Stimulated activated CD4-positive, alpha-beta T cell treated with anti-CD3 and anti-CD28 coated beads, Interleukin-1b, Interleukin-23, amount 100 ng/mL, for 1 hour (primary cell): ENCODE measurements at places on chromosomes 11 and 22.
A peak's percentile ranks its signal among the peaks of the same experiment; 100 is the strongest.

DNA sequence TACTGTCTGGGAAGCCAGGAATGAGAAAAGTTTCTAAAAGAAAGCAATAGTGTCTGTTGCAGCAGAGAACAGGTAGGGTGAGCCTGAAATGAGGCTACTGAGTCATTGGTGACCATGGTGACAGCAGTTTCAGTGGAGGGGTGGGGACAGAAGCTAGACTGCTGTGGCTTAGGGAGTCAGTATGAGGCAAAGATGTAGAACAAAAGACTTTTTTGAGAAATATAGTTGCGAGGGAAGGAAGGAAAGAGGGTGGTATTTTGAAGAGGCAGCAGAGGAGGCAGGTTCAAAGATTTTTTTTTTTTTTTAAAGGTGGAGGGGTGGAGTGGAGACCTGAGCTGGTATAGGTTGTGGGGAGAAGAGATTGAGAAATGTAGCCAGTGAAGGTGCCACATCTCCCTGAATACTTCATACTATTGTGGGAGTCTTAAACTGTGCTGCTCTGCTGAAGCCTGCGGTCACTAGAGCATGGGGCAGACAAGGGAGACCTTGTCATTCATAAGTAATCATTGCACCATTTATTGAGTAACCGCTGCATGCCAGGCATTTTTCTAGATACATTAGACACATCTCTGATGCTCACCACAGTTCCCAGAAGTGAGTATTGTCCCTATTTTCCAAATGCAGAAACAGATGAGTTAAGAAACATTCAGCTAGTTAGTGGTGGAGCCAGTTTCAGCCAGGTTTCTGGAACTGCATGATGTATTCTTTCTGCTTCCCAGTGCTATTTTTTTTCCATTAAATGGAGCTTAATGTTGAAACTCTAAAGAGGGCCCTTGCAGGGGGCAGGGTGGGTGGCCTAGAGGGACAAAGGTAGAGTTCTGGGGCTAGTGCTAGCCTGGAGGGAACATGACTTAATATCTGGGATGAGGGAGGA is 49.9 kb downstream of the STIM1 start:
- DNase-seq = peak; percentile 27

DNA sequence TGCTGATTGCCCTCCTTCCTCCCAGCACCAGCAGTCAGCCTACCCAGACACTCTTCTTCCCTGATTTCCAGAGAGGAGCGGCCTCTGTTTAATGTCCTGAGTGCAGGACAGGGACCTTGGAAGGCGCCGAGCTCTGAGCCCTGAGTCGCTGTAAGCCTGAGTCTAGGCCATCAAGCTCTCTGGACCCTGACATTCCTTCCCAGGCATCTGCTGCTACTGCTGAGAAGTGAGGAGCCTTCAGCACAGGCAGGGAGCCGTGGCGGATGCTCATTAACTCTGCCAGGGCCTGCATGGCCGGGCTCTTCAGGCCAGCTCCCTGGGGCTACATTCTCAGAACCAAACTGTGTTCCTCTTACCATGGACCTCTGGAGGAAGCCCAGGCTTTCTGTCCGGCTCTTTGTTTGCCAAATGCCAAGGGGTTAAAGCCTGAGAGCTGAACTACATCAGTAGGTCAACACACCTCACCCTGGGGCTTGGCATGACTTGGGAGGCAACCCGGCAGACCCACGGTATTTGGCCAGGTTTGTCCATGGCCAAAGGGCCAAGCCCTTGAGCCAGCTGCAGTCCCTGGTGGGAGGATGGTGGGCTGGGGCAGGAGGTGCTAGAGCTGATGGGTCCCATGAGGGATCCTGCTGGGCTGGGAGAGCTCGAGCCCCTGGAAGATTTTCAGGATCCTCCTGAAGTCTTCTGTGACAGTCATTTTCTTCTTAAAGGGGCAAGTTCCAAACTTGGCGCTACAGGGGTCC is 721.4 kb downstream of the BRD1 start:
- DNase-seq = no peak

DNA sequence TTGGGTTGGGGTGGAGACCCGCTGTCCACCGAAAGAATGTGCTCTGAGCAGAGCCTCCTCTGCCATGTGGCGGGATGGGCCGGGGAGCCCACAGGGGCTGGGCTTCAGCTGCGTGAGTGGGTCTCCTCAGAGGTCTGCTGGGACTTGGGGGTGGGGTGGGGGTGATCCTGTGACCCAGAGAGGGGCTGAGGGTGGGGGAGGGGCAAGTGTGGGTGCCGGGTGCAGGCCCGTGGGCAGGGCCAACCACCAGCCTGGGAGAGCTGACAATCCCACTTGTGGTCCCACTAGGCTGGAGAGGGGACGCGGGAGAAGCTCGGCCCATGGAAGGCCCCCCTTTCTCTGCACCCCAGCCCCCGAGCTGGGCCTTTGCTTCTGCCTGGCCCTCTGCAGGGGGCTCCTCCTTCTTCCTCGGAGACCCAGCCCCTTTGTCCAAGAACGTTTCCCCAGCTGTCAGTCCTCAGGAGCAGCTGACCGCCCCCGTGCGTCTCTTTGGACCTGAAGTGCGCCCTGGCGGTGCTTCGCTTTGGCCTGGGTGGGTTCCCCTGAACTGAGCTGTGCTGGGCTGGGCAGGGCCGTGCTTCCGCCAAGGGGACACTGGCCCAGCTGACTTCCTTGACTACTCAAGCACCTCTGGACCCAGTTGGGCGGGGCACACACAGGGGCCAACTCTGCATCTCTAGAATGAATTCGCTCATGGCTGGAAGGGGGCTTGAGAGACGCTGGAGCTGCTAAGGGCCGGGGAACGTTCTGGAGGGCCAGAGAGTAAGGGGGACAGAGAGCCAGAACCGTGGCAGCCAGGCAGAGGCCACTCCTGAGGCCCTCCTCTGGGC is 30.2 kb downstream of the OSBPL5 start:
- no peak for DNase-seq

DNA sequence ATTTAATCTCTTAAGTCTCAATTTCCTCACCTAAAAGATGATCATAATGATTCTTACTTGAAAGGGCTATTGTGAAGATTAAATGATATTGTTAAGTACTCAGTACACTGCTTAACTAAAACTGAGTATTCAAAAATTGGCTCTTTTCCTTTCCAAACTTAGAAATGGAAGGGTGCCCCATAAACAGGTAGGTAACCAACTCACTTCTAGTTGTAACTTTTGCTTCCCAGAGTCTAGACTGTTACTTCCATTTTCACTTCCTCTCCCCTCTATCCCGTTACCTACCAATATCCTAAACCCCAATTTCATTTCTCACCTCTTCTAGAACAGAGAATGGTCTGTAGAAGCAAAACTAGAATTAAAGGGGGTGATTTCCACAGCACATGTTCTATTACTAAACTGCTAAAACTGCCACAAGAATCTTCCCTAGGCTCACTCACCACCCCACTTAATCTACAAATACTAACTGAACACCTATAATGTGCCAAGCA is 50.0 kb downstream of the RRAS2 start:
- DNase-seq = no peak

DNA sequence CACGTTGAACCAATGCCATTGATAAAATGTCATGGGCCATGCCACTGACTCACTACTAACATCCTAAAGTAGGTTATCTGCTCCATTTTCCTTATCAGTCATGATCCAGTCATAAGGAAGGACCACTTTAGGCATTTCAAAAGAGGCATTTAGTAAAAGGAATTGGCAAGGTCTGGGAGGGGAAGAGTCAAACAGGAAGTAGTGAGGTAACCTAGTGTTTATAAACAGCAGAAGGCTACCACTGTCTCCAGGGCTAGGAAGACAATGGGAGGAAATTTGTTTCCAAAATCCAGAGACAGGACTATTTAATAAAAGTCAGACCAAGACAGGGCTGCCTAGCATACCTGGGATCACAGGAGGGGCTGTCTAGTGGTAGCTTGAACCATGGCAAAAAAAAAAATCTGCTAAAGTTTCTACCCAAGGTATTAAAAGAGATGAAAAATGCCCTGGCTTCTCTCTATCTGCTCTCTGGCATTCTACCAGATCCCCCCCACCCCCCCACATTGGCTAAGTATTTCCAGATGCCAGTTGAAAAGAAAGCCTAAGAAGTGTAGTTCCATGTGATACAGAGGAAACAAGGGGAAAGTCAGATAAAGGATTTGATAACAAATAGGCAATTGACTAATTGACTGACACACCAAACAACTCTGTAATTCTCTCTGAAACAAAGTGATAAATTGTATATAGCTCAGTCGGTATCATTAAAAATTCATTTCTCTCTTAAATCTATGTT is 50.4 kb upstream of the C11orf87 start:
- no peak for DNase-seq

- no peak for DNase-seq
These were observed 10.0 kb downstream of the MAPK8IP2 start for GRCh38 chr22:50610581-50610980.

GRCh38 chr22:50676661-50677492 is 4.3 kb downstream of the SHANK3 start:
- DNase-seq = no peak

DNA sequence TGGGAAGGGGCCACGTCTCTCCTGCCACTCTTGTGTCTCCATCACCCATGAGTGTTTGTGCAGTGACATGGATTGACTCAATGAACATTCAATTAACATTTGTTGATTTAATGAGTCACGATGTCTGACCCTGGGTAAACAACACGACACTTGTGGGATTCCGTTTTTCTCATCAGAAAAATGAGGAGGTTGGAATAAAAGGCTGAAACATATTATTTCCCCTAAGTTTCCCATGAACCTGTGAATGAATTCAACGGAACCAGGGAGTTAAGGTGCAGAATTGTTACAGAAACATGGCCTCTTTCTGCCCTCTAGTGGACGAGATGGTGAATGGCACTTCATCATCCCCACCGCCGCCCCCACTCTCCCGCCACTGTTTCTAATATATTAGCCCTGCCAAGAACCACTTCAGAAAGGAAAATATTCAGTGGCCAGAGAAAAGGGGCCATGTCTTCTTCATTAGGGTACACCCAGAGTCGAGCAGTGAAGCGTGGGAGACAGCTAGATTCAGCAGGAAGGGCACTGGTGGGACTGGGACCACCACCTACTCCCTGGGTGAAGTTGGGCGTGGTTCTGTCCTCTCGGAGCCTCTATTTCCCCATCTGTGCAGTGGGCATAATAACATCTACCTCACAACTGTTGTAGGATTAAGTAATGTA is 46.3 kb upstream of the SYT13 start:
- peak; percentile 23 for DNase-seq

DNA sequence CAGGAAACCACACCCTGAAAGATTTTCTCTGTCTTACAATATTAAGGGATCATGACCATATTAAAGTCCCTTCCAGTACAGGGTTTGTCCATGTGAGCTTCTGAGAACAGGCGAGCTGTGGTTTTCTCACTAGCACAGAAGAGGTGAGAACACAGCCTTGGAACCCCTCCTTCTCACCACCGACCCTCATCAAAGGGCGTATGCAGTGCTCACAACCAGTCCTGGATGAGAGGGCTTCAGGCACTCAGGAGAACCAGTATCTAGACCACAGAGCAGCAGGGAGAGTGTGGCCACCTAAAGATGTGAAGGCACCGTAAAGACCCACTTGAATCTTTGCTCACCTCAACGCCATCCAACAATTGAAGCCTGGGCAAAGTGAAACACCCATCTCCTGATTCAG is 397.0 kb downstream of the ETS1 start:
- no peak for DNase-seq

DNA sequence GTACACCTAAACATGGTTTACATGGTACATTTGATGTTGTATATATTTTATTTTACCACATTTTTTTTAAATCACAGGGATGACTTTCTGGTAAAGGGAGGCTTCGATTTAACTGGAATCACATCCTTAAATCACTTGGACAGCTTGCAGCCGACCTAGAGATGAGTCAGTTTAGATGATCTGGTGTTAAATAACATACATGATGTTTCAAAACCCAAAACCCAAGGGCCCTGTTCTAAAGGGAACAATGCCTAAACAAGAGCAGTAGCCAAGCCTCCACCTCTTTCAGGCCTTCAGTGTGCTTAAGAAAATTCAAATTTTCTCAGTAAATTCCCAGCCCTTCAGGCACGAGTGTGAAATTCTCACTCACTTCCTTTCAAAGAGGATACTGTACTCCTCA is 108.8 kb downstream of the WT1 start:
- no peak for DNase-seq

GRCh38 chr11:76263657-76264056 is 57.4 kb upstream of the WNT11 start:
- no peak for DNase-seq

DNA sequence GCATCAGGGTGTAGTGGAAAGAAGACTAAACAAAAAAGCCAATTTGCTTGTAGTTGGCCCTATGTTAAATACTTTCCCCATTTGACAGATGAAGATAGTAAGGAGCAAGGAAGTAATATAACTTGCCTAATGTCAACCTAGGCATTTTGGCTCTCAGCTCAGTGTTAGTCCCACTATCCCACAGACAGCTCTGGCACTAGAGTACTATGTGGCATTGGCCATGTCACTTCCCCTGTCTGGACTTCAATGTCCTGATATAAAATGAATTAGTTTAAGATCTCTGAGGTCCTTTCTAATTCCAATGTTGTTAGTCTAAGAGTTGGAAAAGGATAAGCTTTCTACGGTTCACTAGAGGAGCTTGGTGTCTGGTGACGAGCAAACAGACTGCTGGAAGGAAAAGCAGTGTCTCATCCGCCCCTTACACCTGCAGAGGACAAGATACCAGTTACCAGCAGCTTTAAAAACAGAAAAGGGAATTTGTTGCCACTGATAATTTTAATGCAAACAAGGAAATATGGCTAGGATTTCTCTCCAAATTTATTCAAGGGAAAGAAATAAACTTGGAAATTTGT is 92.5 kb downstream of the RELT start:
- DNase-seq = no peak

DNA sequence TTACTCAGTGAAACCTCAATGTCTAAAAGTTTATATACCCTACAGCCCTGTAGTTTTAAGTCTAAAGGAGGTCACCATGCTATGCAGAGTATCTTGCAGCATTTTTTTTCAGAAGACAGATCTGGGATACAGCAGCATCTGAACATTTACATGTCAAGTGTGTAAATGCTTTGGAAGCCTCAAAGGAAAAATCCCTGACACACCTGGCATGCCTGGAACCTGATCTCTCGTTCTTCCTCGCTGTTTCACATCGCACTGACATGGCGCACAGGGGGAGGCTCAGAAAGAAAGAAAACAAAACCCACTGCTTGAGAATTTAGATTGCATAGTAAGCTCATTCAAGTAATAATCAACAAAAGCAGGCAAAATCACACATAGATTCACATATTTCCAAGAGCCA is 31.0 kb downstream of the PAX6 start:
- DNase-seq = no peak

- DNase-seq = no peak
These were observed 103.8 kb upstream of the CSNK2A3 start for GRCh38 chr11:11456866-11457265.

DNA sequence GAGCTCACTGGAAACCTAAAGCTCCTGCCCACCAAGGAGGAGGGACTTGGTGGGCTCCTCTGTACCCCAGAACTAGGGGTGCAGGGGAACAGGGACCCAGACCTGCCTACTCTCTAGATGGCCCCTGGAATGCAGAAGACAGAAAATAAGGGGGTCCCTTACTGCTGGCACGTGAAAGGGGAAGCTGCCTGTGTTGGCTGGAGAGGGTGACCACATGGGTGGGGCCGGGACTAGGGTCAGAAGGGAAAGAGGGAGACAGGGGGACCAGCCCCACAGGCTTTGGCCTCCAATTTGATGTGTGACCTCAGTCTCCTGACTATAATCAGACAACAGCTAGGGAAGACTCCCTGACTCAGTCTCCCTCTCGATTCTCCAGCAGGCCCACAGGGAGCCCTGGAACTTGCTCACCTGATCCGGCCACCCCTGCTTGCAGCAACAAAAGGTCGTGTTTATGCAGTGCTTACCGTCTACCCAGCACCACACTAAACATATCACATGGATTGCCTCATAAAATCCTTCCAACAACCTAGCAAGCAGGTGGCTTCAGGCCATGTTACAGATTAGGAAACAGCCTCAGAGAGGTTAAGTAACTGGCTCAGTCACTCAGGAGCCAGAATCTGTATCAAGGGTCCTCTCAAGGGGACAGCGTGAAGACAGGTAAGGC is 10.2 kb downstream of the ARAP1 start:
- no peak for DNase-seq
